Epithelial cell of esophagus (primary cell): ENCODE measurements at places on chromosomes 16 and 17.
A peak's percentile ranks its signal among the peaks of the same experiment; 100 is the strongest.

- peak; percentile 58 for DNase-seq
Measured at GRCh38 chr17:68585643-68586042, 15.5 kb downstream of the FAM20A start.

DNA sequence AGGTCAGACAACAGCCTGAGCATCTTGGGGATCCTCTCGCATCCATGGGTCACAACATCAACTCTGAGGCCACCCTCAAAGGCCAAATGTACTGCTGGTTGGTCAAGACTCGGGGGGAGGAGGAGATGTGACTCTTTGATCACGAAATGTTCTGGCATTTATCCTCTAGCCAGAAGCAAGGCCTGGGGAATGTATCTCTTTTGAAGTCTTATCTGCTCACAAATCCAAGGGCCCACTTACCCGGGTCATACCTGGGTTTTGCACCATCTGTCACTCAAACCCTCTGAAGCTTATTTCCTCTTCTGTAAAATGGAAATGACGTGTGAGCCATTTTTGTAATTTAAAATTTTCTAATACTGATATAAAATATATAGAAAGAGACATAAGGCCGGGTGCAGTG, 13.2 kb downstream of the CA7 start:
- DNase-seq, result no peak

DNA sequence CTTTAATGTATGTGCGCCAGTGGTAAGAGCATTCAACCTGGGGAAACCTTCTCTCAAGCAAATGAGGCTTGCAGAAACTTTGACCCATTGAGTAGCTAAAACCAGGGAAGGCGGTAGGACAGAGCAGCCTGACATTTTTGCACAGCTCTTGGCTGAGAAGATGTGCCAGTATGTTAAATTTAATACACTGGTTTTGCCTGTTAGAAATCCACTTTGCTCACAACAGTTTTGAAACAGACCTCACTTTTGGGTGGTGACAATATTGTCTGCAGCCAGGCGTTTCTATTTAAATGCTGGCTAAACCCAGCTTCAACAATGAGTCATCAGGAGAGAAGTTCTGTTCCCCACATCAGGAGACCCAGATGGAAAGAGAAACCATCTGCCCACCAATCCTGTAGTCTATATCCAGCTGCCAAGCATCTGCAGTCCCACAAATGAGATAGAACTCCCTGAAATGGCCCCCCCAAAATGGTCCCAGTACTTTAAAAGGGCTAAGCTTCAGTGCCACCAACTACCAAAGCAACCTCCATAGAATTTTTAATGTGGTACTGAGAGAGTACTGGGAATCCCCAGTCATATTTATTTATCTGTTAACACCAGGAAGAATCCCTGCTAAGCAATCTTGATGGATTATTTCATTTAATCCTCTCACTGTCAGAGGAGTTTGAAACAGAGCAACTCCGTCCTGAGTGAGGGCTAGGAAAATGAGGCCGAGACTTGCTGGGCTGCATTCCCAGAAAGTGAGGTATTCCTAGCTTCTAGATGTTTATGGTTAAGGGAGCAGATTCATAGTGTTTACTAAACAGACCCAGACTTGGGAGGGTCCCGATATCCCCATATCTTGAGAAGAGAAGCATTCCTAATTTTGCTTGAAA, 29.0 kb upstream of the CLEC3A start:
- peak; percentile 39 for DNase-seq

DNA sequence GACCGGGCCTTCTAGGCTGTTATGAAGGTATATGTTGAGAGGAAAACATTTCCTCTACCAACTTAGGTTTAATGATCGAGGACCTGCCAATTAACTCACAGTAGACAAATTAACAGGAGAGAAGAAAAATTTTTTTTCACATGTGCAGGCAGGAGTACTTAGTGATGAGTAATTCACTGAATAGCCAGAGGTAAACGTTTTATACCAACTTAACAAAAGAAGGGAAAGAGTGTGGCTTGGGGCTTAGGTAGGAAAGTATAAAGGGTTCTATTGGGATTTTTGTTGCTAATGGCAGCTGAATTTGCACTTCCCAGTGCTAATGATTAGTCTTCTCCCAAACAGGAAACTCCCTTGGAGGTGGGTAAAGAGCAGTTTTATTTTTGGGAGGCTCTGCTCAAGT, 121.6 kb upstream of the HS3ST4 start:
- DNase-seq, result peak; percentile 58

DNA sequence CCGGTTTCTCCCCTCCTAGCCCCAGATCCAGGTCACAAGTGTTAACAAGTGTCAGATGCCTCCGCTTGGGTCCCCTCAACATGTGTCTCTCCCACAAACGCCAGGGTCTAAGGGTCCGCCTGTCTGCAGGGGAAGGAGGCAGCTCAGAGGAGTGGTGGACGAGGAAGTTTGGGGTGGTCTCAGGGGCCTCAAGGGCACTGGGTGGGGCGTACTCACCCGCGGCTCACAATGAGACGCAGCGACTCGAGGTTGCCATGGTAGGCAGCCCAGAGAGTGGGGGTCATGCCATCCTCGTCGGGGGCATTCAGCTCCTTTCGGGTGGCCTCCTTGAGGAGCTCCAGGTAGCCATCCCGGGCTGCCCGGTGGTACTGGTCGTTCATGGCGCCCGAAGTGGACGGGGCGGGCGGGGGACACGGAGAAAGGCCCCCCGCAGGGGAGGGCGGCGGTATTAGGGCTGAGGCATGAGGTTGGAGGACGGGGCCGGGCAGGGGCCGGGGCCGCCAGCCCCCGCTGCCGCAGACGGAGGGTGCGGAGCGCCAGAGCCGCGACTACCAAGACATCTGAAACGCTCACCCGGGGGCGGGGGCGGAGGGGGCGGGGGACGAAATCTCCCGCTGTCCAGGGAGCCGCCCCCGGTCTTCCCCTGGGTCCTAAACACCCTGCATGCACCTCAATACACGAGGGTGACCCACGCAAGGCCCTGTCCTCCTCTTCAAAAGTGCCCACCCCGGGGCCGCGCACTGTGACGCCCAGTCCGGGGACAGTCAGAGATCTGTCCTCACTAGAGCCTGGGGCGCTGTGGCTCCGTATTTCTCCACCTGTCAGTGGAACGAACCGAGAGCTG, at the start of gene USH1G:
USH1G (minus strand) TSS at position 562 of the 844 bp plus-strand sequence; CDS start at position 380, 182 bp downstream.
- DNase-seq, result peak; percentile 33

GRCh38 chr17:28344011-28344410, 8.4 kb downstream of the TNFAIP1 start:
- DNase-seq, result no peak

DNA sequence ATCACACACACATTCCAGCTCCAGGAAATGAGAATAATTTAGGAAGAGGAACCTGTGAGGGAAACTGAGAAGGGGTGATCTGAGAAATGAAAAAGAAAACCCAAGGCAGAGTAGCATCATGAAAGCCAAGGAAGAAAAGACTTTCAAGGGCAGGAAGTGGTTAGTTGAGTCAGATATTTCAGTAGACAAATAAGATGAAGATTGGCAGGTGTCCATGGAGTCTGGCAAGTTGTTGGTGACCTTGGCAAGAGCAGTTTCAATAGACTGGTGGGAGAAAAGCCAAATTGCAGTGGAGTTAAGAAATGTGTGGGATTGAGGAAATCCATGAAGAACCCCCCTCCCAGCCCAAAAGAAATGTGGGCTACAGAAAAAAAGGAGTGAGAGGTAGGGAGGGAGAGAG, 10.7 kb downstream of the GNAO1 start:
- no peak for DNase-seq

DNA sequence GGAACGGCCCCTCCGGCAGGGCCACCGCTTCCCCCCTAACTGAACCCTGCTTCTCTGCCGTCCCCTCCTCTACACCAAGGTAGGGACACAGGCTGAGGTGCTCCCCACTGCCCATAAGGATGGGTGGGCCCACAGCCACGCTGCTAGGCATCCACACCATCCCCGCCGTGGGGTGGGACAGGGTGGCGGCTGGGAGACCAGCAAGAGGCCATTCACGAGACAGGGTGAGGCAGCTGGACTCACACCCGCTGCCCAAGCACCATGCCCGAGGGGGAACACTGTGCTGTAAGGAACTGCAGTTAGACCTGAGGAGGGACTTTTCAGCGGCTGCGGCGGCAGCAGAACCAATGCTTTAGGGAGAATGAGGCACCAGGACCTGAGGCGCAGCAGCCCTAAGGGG, 47.5 kb upstream of the RRN3 start:
- no peak for DNase-seq

DNA sequence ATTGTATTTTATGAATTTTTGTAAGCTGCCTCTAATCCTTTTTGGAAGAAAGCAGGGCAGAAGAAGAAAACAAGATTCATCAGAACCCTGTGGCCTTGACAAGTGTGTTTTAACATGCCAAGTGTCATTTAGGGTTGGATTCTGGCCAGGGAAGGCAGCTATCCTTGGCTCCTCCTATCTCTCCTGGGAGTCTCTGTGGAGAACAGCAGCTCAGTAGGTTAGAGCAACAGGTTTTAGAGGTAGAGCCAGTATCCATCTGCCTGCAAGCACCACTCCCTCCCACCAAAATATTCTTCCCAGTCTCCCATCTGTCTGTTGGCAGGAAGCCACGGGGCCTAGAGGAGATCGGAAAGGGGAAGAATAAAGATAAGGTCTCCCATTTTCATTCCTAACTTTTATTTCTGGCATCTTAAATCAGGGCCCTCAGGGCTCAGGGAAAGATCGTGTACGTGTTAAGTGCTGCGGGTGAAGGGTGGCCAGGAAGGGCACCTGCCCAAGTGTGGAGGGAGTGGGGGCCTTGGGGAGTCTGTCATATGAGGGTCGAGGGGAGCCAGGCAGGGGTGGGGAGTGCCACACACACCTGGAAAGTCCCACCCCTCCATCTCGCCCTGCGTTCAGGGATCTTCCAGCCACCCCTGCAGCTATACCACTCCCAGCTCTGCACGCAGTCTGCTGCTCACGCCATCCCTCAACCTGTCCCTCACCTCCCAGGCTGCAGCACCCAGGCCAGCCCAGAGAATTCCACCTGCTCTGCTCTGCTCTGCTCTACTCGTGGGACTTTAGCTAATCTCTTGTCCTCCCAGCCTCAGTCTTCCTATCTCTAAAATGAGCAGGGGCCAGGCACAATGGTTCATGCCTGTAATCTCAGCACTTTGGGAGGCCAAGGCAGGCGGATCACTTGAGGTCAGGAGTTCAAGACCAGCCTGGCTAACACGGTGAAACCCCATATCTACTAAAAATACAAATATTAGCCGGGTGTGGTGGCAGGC, 17.1 kb upstream of the CPSF4L start:
- DNase-seq, result peak; percentile 55

DNA sequence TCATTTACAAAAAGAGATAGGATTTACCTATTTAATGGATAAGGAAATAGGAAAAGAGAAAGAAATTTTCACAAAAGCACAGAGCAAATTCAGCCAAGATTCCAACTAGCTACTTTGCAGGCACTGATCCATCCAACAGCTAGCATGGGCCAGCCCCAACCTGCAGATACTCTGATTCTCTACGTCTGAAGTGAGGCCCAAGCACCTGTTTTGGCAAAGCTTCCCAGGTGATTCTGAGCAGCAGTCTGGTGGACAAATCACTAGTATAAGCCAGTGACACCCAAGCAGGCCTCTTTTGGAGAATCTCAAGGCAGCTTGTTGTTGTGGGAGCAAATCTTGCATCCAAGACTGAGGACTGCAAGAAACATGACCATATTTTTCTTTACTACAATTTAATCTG, 20.9 kb upstream of the CALB2 start:
- DNase-seq, result peak; percentile 60

GRCh38 chr17:28204751-28205150, 114.2 kb upstream of the TMEM97 start:
- DNase-seq, result peak; percentile 54

DNA sequence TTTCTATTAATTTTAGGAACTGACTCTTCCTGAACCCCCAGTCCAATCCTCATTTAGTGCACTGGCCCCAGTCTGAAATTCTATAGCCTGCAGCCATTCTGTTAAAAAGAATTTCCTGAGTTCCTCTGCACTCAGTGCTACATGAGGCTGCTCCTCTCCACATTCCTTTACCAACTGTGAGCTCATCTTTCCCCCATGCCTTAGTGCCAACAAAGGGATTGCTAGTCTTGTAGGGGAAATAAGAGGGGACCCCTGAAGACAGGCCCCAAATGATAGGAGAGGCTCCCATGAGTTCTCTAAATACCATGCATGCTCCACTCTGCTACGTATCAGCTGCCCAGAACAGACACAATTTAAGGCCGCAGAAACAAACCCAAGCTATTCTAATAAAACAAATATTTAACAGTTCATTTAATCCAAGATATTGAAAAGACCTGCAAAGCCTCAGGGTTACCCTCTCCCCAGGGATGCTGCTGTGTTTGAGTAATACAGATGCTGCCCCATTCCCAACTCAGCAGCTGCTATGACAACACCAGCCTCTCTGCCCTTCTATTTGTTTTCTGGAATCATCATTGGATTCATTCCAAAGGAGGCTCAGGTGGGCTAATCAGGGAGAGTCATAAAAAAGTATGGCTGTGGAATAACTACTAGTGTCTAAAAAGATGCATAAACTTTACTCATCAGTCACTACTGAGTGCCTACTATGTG, 228.5 kb downstream of the TOX3 start:
- DNase-seq, result no peak
